ENCODE measurements at places on chromosomes 5 and 9. TPM values are rescaled to one million over a fixed set of nuclear protein-coding genes. Genes with fewer than 3 reads are reported as not detected.

Gene EIF4E1B
- total RNA-seq = not detected

Gene ACER2
- total RNA-seq = 3.1 TPM

Gene FST
- total RNA-seq = 12.7 TPM

Gene NUDT12
- 14.1 TPM for total RNA-seq

Gene BARX1
- not detected for total RNA-seq

Gene ENC1
- total RNA-seq = 125 TPM

Gene PTPDC1
- 13.7 TPM for total RNA-seq

Gene ASPN
- 0.86 TPM for total RNA-seq

All from mesothelial cell of epicardium (in vitro differentiated cells).